ENCODE measurements at places on chromosomes 7 and 10.

DNA sequence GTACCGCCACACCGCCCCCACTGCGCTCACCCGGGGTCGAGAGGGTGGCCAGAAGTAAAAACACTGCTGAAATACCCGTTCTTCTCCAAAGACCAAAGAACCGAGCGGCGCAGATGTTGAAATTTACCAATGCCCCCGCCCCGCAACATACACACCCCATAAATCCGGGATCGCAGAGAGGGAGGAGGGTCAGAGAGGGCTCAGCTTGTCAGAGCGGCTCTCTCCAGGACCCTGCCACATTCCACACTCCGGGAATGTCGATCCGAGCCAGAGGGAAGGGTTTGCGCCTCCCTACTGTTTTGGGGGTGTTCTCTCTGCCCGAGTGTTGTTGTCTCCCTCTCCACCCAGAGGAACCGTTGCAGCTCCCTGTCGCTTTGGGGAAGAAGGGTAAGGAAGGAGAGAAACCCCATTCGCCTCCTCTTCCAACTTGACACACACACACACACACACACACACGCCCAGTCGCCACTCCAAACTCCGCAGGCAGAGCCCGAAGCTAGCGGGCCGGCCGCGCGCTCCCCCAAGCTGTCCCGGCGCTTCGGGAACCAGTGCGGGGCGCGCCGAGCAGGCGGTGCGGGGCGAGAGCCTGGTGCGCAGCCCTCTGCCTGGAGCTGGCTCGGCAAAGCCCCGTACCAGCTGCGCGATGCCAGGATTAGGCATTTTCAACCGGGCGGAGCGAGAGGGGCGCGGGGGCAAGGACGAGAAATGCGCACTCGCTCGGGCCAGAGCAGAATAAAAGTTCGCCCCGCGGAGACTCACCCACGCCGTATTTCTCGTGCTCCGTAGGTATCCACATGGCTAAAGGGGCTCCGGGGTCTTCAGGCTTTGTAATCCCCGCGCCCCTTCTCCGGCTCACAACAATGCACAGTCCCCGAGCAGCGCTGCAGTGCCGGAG, 609 bp downstream of the DOCK4 start:
- peak; percentile 44 for DNase-seq

DNA sequence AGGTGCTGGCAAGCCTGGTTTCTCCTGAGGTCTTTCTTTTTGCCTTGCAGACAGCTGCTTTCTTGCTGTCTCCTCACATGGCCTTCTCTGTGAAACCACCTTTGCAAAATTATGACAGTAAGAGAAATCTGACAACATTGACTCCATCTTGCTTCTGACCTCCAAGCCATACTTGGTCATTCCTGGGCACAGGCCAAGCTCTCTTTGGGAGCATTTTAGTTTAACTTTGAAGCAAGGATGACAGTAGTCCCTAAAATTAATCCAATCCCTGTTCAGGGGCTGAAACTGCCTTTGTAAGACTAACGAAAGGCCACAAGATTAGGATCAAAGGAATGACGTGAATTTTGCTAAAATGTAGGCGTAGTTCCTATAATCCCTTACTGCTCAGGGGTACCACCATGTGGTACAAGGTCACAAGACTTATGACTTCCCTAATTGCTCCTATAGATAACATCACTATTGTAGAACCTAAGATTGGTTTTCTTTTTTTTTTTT, 25.1 kb upstream of the NRBF2 start:
- no peak for DNase-seq

- DNase-seq, result peak; percentile 78
Measured at GRCh38 chr7:25093268-25093826, 31.7 kb downstream of the CYCS start.

- no peak for DNase-seq
Measured at GRCh38 chr7:3588341-3588740, 287.3 kb downstream of the SDK1 start.

DNA sequence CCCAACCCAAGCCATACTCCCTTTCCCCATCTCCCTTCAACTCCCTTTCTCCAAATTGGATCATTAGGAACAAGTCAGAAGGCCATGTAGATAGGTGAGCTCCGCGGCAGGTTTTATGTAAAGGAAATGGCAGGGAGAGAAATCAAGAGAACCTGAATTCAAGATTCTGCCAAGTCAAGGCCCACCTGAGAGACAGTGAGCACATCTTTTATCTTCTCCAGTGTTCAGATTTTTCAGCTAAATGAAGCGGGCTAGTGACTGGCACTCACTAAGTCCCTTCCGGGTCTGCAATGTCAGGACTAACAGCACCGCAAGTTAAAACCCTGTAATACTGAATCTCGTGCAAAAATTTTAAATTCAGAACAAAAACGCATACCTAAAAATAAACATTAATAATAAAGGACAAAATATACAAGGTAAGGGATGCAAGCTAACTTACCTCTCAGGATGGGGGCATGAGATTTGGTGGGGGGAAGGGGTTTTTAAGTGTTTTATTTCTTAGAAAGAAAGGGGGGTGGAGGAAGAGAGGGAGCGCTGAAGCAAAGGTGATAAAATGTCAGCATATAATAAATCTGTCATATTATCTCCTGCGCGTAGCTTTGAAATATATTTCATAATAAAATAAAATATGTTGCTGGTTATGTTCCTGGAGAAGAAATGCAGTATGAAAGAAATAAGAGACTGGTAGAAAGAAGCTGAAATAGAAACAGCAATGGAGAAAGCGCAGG, 17.6 kb downstream of the TCAF1 start:
- no peak for DNase-seq

DNA sequence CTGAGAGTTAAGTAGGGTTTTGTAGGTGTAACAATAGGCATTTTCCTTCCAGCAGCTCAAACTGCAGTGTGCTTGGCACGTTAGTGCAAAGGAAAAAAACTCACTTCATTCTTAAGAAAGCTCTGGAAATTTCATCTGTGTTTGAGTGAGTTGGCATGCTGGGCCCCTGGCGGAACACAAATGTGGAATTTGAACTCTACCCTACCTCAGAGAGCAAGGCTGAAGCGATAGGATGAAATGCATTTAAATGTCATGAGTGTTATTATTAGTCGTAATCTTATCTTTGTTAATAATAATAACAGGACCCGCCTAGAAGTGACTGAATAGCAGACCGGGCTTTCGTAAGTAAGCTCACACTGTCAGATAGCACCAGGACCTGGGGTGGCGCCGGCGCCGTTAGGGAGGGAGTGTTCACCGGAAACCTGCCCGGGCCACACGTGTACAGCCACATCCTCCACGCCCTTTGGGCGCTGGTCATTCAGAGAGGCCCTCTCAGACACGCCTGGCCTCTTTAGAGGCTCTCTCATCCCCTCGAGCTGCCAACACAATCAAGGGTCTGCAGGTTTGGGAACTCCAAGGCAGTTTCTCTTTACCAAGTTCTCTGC, 63.5 kb downstream of the GRK5 start:
- DNase-seq, result peak; percentile 29

DNA sequence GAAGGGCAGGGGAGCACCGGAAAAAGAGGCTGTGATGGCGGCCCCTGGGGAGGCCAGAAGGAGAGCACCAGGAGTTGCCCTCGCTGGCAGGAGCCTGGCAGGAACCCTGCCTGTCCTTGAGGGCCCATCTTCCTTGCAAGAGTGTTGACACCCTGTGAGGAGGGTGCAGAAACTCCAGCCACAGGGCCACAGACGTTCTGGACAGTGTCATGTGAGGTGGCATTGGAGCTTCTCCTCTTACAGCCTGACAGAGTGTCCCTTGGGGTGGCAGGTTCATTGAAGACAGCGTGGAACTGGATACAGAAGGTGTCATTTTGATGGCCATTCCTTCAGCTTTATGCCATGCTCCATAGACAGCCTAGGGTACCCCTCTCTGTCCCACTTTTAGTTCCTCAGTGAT, 54.2 kb downstream of the RBM20 start:
- DNase-seq, result no peak

- no peak for DNase-seq
Measured at GRCh38 chr7:138350701-138351357, 109.2 kb upstream of the TRIM24 start.

DNA sequence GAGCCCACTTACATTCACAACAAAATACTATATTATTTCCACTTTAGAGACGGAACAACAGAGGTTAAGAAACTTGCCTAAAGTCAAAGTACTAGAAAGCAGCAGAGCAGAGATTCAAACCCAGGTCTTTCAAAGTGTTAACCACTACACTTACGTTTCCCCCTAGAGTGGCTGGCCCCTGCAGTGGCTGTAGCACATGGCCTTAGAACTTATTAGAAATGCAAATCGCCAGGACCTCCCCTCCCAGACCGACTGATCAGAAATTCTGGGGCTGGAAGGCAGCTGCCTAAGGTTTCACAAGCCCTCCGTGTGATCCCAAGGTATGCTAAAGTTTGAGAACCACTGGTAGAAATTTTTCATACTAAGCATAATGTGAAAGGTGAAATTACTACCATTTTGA, 8.1 kb downstream of the MPP7 start:
- DNase-seq, result no peak

- no peak for DNase-seq
Measured at GRCh38 chr10:97454330-97455036, 8.5 kb downstream of the ZDHHC16 start.

- no peak for DNase-seq
Measured at GRCh38 chr7:25118048-25118753, 6.9 kb downstream of the CYCS start.

GRCh38 chr10:14383266-14383665, 52.5 kb upstream of the FRMD4A start:
- DNase-seq, result no peak

GRCh38 chr7:90980545-90980944, 283.7 kb upstream of the FZD1 start:
- DNase-seq, result no peak

GRCh38 chr7:45196374-45196773, 38.8 kb downstream of the RAMP3 start:
- DNase-seq, result peak; percentile 21

DNA sequence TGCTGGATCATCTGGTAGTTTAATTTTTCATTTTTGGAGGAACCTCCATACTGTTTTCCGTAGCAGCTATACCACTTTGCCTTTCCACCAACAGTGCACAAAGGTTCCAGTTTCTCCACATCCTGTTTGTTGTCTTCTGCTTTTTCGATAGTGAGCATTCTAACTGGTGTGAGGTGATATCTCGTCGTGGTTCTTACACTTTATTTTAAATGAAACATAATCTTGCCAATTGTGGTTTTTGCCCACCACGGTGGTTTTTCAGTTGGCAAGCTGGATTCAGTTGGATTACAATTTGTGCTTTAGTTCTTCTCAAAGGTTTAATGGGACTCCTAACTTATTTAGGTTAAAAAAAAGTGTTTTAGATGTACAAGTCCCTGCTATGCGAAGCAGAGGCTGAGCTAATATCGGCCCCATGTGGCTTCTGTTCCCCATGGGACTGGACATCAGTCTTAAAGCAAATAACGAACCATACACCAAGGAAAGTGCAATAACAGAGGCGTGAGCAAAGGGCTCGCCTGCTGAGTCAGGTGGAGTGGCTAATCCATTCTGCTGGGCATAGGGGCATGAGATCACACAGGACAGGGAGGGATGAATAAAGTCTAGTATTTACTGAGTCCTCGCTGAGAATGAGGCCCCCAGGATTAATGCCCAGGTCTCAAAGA, 153.6 kb downstream of the AOAH start:
- DNase-seq, result no peak

DNA sequence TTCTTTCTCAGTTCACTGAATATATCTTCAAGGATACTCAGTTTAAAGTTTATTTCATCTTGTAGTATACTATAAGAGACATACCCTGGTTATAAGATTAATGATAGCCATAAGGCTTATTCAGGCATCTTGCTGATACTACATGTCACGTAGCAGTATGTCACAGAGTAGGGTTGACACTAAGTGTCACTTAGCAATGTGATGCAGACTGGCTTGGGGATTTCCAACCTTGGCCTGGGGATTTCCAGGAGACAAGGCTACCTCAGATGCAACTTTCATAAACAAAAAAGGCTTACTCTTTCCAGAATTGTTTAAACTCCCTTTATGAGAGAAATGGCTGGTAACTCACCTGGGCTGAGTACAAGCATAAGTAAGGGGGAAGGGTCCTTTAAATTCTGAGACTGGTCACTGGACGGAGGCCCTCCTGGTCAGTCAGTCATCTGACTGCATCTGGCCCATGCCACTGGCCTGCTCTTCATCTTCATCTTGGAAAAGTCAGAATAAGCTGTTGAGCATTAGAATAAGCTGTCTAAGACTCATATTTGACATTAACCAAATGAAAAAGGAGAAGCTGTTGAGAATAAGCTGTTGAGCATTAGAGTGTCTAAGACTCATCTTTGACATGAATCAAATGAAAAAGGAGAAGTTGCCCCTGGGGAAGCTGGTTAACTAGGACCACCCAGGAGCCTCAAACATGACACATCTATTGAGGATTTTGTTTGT, 9.5 kb downstream of the SLC13A1 start:
- no peak for DNase-seq

- DNase-seq, result no peak
Measured at GRCh38 chr7:18212758-18213157, 185.1 kb upstream of the PRPS1L1 start.

- DNase-seq, result no peak
Measured at GRCh38 chr10:33423154-33423529, 88.7 kb upstream of the NRP1 start.

DNA sequence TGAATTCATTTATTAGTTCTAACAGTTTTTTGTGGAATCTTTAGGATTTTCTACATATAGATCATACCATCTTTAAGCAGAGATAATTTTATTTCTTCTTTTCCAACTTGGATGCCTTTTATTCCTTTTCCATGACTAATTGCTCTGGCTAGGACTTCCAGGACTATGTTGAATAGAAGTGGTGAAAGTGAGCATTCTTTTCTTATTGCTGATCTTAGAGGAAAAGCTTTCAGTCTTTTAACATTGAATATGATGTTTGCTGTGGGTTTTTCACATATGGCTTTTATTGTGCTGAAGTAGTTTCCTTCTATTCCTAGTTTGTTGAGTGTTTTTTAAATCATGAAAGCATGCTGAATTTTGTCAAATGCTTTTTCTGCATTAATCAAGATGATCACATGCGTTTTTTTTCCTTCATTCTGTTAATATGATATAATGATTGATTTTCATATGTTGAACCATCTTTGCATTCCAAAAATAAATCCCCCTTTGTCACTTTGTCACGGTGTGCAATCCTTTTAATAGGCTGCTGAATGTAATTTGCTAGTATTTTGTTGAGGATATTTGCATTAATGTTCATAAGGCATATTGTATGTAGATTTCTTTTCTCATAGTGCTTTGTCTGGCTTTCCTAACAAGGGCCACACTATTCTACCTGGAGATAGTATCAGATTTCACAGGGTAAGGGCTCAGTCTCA, 92.9 kb downstream of the ZNF467 start:
- no peak for DNase-seq

- DNase-seq, result no peak
Measured at GRCh38 chr10:129922598-129923123, 41.4 kb downstream of the EBF3 start.

DNA sequence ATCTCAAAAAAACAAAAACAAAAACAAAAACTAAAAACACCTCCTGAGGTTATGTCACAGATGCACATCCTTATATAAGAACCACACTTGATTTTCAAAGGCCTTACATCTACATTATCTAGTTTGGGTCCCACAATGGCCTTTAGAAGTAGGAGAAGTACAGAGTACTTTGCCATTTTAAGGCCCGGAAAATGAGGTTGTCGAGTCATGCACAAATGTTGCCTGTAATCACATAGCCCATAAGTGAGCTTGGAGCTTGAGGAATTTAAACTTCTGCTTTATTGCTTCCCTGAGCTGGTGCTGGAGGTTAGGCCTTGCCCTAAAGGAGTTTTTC, 9.7 kb upstream of the MKRN1 start:
- DNase-seq, result no peak

Data from stimulated activated CD4-positive, alpha-beta T cell treated with anti-CD3 and anti-CD28 coated beads, Interleukin-12 subunit alpha, Interleukin-12 subunit beta, amount 100 ng/mL, for 4 hours (primary cell).